ENCODE measurements at places on chromosomes 3 and 15.

DNA sequence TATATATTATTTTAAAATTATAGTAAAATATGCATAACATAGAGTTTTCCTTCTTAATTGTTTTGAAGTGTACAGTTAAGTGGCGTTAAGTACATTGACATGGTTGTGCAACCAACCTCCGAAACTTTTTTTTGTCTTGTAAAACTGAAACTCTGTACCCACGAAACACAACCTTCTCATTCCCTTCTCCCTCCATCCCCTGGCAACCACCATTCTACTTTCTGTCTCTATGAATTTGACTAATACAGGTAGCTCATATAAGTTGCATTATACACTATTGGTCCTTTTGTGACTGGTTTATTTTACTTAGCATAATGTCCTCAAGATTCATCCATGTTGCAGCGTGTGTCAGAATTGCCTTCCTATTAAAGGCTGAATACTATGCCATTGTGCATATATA, 179.4 kb downstream of the SATB1 start:
- DNase-seq, result no peak

DNA sequence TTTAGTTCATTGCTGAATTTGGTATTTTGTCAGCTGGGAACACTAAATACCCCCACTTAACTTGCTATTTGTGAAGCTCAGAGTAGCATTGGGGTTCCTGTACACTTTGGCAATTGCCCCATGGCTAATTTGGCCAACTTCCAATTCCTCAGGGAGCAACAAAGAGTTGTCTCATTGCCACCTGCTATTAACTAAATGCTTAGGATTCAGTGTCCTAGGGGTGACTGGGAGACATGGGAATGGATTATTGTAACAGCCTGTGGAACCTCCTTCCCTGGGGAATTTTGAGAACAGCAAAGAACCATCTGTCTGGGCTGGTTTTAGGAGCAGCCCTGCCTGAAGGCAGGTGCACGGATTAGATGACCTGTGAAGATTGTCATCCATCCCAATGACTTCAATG, 437.4 kb upstream of the TPRG1 start:
- DNase-seq, result no peak

GRCh38 chr3:181329024-181329423, 339.5 kb upstream of the DNAJC19 start:
- no peak for DNase-seq

DNA sequence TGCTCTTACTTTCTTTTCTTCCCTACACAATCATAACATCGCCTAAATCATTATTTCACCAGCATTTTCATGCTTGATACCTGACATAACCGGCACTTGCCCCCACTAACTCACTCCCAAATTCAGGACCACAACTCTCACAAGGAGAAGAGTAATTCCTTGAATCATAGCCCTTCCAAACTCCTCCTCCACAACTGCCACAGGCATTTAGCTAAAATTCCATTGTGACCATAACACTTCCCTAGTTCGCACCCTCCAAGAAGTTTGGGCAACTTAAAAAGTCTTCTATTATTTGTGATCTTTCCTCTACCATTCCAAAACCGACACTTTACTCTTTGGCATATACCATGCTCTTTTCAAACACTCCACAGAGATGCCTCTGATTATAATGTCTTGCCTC, 59.4 kb upstream of the XRN1 start:
- no peak for DNase-seq

DNA sequence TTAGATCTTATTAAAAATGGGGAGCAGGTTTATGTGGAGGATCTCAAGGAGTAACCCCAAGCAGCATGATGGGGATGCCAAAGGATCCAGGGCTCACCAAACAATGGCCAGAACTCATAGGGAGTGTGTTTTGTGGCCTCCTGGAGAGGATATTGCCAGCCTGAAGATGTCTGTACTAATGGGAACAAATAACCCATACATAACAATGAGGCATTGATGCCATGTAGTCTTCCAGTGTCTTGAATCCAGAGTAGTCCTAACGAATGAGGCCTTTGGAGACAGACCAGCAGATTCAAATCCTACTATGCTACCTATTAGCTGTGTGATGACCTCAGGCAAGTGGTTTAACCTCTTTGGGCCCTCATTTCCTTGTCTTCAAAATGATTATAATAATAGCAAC, 45.0 kb upstream of the CMSS1 start:
- DNase-seq, result no peak

GRCh38 chr15:31004220-31004733, 12.8 kb upstream of the MTMR10 start:
- DNase-seq, result no peak
